ENCODE measurements at places on chromosomes 4 and X.

DNA sequence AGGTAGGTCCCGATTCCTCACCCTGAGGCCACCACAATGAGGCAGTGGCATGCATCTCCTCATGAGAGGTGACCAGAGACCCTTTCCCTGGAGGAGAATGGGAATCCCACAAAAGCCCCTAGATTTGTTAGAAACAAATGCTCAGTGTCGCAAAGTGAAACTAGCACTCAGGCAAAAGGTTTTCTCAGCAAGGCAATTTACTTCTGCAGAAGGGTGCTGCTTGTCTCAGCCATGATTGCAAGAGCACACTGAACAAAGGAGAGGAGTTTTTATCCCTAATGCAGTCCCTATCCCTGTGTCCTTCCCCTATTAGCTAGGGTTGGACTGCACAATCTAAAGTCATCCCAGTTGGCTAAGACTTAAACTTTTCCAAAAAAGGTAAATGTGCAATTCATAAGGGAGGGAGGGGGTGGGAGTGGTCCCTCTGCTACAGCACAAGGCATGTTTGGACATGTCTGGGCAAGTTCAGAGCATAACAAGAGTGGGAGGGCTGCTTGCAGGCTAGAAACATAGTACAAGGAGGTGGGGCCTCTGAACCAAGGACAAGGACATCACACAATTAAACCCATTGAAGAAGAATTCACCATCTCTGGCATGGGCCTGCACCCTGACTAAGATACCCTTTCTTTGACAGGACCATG lies 185.3 kb downstream of the CCNG2 start:
- DNase-seq = no peak

- no peak for DNase-seq
These were observed 248.9 kb upstream of the UGT8 start for GRCh38 chr4:114349543-114350175.

GRCh38 chrX:3462166-3462508 lies 115.7 kb upstream of the MXRA5 start:
- peak; percentile 26 for DNase-seq

GRCh38 chrX:152908486-152908885 lies 10.6 kb downstream of the ZNF185 start:
- DNase-seq = no peak

GRCh38 chr4:102217775-102218355 lies 127.4 kb downstream of the SLC39A8 start:
- DNase-seq = no peak

DNA sequence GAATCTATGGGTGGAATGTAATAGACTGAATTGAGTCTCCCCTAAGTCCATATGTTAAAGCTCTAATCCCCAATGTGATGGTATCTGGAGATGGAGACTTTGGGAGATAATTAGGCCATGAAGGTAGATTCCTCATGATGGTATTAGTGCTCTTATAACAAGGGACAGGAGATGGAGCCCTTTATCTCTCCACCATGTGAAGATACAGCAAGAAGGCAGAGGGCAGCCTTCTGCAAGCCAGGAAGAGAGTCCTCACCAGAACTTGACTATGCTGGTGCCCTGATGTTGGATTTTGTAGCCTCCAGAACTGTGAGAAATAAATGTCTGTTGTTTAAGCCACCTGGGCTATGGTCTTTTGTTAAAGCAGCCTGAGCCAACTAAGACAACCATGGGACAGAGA lies 76.4 kb upstream of the F8A3 start:
- peak; percentile 8 for DNase-seq

GRCh38 chr4:126291886-126292285 lies 977.1 kb downstream of the FAT4 start:
- DNase-seq = no peak

GRCh38 chr4:157217708-157218107 lies 2.8 kb upstream of the GRIA2 start:
- no peak for DNase-seq

DNA sequence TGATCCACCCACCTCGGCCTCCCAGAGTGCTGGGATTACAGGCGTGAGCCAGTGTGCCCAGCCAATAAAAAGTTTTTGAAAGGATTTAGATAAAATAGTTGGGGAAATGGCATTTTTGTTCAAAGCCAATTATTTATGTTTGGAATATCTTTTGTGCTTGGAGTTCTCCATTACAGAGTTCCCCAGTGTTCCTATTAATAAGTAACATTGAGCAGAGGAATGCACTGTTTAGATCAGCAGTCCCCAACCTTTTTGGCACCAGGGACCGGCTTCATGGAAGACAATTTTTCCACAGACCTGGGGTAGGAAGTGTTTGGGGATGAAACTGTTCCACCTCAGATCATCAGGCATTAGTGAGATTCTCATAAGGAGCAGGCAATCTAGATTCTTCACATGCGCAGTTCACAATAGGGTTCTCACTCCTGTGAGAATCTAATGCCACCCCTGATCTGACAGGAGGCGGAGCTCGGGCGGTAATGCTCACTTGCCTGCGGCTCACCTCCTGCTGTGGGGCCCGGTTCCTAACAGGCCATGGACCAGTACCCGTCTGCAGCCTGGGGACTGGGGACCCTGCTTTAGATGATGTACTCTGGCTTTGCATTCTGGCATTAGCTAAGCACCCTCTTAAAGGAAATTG lies 8.3 kb downstream of the PKD2 start:
- no peak for DNase-seq

GRCh38 chr4:120948382-120948781 lies 25.9 kb upstream of the PRDM5 start:
- no peak for DNase-seq

DNA sequence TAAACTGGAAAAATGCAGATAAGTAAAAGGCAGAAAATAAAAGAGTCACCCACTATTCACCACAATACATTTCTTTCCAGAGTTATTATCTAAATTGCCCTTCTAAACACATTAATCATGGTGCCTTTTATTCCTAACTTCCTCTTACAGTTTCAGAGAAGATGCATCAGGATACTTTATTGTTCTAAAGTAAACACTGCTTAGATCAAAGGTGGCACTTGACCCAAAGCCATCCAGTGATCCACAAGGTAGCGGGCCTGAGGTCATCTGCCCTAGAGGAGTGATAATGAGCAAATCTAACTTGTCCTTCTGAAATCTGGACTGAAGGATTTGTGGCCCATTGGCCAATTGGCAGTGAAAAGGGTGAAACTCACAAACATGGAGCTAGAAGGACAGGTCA lies 12.0 kb upstream of the TMEM154 start:
- no peak for DNase-seq

DNA sequence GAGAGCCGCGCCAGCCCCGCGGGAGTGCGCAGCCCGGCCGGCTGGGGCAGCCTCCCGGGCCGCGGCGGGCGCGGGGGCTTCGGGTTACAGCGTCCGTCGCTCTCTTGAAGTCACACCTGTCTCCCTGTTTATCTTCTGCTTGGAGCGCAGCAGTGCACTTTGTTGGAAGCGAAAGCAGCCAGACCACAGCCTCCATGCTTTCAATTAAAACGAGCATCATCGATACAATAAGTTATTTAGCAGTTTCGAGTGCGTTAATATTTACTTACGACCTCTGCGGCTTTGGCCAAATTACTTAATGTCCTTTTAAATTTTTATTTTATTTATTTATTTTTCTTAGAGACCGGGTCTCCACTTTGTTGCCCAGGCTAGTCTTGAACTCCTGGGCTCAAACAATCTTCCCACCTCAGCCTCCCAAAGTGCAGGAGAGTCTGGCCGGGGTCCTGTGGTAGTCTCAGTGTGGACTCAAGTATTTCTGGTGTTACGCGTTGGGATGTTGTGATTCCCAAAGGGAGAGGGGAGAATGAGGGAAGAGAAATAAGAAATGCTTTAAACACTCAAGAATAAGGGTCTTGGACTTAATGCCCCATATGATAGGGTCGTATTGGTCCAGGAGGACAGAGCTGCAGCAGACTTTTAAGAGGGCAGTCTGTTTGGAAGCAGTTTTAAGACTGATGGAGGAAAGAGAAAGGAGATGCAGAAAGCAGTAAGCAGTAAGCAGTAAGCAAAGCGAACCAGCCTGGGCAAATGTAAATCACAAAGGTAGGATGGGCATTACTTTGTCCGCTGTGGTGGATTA lies 504 bp upstream of the PDLIM3 start:
- DNase-seq = no peak

DNA sequence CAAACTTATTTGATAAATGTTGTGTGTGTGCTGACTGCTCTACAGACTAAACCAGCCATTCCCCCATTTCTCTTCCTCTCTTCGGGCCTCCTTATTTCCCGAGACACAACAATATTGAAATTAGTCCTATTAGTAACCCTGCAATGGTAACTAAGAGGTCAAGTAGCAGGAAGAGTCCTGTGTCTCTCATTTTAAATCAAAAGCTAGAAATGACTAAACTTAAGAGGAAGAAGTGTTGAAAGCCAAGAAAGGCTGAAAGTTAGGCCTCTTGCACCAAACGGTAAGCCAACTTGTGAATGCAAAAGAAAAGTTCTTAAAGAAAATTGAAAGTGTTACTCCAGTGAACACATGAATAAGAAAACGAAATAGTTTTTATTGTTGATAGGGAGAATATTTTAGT lies 357.8 kb upstream of the SLC7A11 start:
- no peak for DNase-seq

GRCh38 chr4:186148336-186148975 lies 42.9 kb upstream of the CYP4V2 start:
- DNase-seq = no peak

DNA sequence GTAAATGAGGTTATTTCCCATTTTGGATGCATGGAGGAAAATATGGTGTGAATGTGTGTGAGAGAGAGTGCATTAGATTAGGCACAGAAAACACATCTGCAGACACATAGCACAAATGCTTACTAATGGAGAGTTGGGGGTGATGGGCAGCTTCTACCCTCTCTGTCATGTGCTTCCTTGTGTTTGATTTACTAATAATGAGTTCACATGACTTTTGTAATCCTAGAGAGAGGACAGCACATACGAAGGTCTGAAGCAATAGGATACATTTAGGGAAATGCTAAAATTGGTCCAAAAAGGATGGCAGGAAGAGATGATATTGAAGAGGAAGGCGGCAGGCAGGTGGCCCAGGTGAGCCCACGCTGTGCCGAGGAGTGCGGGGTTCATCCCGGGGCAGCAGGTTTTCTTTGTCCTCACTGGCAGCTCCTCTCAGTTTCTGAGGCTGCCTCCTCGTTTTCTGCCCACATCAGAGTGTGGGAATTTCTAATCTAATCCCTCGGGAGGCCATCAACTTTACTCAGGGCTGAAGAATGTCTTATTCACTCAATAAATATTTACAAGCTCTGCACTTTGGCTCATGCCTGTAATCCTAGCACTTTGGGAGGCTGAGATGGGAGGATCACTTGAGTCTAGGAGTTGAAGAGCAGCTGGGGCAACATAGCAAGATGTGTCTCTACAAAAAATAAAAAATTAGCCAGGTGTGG lies 15.9 kb upstream of the MAP9 start:
- no peak for DNase-seq

DNA sequence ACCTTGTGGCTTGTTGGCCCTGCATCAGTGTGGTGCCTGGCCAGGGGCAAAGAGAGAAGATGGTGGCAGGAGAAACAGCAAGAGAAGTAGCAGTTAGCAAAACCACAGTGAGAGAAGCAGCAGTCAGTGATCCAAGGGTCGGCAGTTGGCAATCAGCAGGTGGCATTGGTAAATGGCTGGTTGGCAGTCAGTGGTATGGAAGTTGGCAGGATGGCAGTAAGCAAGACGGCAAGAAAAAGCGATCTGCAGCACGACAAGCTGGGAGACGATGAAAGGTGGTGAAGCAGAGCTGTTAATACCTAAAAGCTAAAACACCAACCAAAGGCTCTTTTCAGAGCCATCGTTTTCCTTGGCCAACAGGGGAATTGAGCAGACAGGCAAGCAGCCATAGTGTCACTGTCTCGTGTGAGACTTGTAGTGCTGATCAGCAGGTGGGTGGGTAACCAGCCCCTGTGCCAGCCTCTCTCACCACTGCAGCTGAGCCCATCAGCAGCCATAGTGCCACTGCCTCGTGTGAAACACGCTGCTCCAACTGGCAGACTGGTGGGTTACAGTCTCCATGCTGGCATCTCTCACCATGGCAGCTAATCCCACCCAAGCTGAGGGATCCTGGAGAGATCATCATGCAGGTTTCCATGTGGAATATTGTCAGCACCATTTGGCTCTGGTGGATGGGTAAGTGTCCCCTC lies 2078.4 kb downstream of the PCDH7 start:
- no peak for DNase-seq

- no peak for DNase-seq
These were observed 96.8 kb downstream of the NSUN7 start for GRCh38 chr4:40846532-40846931.

DNA sequence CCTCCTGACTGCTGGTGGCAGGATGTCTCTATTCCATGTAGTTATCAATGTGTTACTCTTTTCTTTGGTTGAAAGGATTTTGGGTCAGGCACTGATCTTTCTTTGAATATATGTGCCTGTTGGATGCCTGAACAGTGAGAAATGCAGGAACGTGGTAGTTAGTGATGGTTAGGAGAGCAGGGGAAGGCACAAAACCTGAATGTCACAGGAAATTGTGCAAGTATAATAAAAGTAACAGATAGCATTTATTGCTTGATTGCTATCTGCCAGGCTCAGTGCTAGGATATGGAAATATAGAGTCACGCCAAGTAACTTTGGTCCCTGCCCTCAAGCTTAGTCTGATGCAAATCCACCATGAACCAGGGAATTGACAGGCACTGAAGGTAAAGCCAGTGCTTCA lies 219.8 kb upstream of the FAT1 start:
- no peak for DNase-seq

GRCh38 chrX:15207384-15207783 lies 62.5 kb downstream of the ASB9 start:
- DNase-seq = no peak

GRCh38 chr4:165709973-165710526 lies 163.0 kb upstream of the TLL1 start:
- no peak for DNase-seq

- DNase-seq = no peak
These were observed 221.2 kb downstream of the PPP4R3C start for GRCh38 chrX:27241981-27242380.

DNA sequence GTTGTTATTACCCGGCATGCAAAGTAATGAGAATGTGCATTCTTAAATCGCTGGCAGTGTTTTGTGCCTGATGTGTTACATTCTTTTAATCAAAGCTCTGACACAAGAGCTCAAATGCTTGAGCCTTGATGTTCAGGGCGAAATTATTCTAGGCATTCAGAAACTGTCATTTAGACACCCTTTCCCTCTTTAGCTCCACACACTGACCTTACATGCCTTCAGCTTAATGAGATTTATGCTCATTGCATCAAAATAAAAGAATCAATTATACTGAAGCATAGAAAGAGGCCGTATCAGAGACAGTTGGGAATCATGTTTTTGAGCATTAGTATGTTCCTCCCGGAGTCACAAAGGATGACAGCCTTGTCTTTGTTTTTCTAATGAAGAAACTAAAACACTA lies 56.7 kb downstream of the FAM114A1 start:
- no peak for DNase-seq
